ENCODE measurements at places on chromosomes 6 and 20.

DNA sequence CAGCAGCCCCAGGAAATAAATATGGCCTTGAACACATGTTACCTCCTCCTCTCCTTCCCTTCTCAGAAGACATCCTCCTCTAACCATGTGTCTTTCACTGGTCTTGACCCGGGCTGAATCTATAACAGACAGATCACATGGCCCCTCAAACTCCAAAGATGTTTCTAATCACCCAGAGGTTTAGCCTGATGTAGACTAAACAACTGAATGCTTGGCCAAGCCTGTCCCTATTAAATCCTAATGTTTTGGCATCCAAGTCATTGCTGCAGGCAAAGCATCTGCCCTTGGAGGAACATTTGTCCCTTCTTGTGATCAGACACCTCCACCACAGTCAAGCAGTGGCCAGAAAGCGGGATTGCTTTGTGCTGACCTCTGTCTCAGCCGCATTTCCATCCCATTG, 65.5 kb downstream of the ANKRD60 start:
- DNase-seq: no peak

- peak; percentile 40 for DNase-seq
Observed at GRCh38 chr6:163659803-163660202, 245.3 kb downstream of the QKI start.

DNA sequence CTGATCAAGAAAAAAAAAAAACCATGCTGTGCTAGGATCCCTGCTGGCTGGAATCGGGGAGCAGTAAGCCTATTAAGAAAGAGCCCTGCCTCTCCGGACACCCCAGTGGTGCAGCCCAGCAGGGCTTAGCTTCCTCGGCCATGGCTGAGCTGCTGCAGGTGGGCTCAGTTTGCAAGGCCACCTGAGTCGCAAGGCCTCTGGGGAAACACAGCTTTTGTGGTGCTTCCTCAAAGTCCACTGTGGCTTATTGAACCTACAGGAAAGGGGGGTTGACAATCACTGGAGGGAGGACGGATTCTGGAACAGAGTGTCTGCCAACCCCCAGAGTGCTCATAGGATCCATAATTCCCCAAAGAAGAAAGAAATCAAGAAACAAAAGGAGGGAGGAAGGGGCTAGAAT, 240.8 kb downstream of the SMOC2 start:
- DNase-seq: no peak

DNA sequence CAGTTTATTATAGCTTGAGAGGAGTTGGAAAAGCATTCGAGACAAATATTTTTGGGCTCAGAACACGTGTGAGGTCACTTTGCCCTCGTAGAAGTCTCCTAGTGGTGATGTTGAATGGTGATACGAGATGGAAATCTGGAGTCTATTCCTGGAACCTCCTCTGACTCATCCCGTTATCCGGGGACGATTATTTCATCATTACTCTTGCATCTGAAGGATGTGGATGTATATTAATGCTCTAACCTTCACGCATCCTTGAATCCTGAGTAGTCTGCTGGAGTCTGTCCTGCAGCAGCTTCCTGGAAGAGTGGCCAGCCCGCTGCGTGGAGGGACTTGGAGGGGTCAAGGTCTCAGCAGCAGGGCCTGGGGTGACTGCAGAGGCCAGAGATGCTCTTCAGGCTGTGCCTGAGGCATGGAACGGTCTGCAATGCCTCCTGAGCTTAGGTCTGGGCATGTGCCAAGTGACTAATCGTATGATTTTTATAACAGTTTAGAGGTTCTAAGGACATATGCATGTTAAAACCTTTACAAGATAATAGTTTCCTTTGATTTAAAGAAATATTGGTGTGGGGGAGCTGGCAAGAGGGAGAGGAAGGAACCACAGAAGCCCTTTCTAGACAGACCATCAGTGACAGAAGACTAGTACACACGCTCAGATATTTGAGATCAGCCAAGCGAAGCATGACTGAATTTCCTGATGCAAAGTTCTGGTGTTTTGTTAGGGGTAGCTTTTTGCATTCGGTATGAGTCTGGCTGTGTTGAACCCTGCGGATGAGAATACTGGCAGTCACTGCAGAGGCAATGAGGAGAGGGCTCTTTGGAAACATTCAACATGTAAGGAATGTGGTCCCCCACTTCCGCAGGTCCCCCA, 400.2 kb downstream of the QKI start:
- DNase-seq: no peak

- no peak for DNase-seq
Observed at GRCh38 chr20:46954490-46955038, 59.9 kb downstream of the EYA2 start.

GRCh38 chr20:3165473-3166337, 6.0 kb upstream of the FASTKD5 start:
- peak; percentile 68 for DNase-seq

DNA sequence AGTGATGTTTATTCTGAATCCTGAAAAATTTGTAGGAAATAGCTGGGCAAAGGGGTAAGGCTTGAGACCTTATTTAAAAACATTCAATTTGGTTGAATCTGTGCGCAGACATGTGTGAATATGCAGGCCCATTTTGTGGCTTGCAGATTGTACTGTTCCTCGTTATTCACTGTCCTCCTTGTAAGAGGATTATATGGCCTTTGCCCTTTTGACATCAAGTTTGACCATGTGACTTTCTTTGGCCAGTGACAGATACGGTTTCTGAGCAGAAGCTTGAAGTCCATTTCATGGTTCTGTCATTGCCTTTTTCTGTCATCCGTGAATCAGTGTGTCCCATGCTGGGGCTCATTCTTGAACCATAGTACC, 13.4 kb downstream of the AFDN start:
- DNase-seq: no peak

DNA sequence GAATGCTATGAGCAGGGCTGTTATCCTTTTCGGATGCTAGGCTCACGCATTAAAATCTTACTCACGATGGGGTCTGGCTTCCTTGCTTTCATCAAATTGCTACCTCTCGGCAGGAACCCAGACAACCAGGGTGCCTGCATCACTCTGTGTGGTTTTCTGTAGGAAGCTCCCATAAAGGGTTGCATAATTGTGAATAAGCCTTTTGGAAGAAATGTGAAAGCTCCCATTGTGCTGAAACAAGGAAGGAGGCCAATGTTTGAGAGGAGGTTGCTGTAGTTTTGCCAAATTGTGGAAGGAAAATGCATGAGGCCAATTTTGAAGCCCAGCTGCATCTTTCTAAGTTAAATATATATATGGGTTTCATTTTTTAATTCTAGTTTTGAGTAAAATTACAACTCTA, 615.5 kb downstream of the C6orf118 start:
- no peak for DNase-seq

DNA sequence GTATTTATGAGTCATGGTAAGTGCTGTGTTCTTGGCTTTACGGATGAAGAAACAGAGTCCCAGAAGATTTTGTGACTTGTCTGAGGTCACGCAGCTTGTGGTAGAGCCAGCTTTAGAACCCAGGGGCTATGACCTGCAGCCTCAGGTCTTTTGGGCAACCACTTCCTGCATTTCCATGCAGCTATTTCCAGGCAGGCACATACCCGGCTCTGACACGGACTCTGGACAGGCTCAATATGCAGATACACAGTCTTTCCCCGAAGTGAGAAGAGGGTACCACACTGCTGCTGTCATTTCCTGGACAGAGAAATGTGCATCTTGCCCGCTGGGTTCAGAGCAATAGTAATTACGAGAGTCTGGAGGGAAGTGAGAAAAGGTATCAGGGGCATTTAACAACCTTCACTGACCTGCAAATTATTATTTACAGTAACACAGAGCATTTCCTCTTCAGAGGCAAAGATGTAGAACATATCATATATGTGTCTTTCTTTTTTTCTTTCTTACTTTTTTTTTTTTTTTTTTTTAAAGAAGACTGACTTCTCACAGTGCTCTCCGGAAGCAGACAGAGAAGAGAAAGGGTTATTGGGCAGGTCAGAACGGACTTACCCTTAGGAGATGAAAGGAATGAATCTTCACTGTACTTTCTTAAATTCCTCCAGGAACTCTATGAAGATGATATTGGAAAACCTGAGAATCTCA, 185.1 kb downstream of the CLIC5 start:
- peak; percentile 23 for DNase-seq

DNA sequence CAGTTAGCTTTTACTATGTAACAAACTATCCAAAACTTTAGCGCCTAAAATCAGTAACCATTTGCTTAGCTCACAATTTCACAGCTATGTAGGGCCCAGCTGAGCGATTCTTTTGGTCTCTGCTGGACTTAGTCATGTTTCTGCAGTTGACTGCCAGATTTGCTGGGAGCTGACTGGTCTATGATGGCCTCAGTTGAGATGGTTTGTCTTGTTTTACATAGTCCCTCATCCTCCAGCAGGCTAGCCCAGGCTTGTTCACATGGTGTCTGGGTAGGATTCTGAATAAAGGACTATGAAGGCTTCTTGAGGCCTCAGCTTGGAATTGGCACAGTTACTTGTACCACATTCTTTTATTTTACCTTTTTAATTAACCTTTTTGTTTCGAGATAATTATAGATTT, 247.8 kb upstream of the CHD6 start:
- no peak for DNase-seq

DNA sequence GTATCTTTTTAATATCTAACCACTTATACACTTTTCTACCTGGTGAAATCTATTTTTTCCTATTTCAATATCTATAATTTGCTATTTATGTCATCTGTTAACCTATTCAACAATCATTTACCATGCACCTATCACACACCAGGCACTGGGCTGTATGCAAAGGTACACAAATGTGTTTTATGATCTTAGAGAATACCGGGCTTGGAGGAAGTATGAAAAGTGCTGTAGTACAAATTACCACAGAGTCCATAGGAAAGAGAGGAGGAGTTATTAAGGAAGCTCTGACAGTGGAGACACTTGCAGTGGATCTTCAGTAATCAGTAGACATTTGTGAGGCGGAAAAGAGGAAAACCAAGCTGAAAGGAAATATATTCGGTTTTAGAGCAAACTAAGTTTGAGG, 96.0 kb downstream of the HIVEP2 start:
- no peak for DNase-seq

GRCh38 chr6:127969701-127970100, 68.8 kb upstream of the THEMIS start:
- DNase-seq: no peak

DNA sequence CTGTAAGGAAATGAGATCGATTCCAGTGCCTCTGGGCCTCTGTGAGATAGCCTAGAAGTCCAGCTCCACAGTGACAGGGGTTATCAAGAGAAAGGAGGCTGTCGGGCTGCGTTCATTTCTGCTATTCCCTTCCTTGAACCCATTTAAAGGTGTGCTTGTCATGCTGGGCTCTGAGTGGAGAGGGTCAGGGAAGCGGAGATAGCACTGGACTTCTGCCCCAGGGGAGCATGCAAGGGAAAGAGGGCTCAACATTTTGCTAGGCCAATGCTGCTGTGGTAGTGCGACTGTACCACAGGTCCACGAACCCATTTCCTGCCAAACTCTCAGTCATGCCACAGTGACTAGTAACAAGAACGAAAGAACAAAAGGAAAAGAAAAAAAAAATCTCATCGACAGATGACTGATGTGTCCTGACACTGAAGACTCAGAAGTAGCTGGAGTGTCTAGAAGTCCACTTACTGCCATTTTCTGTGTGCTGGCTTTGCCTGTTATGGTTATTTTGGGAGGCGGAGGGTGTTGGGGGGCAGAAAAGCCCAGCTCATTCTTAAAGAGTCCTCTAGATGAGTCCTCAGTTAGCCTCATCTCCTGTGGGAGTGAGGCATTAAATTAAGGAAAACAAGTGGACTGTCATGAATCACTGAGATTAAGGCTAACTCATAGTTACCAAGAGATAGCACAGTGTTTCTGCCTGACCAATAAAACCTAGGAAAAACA, 8.1 kb downstream of the NEDD9 start:
- DNase-seq: no peak

GRCh38 chr20:40866056-40866455, 162.6 kb upstream of the TOP1 start:
- no peak for DNase-seq

GRCh38 chr20:1462834-1463233, 3.8 kb downstream of the NSFL1C start:
- DNase-seq: no peak

- peak; percentile 93 for DNase-seq
Observed at GRCh38 chr20:41340327-41341055, at the start of gene LPIN3. LPIN3 (plus strand) TSS chr20:41340821; CDS start chr20:41345804, 4,983 bp downstream.

- no peak for DNase-seq
Observed at GRCh38 chr6:119218548-119218947, 131.0 kb downstream of the MAN1A1 start.

GRCh38 chr20:22572491-22572890, 11.9 kb downstream of the FOXA2 start:
- no peak for DNase-seq

DNA sequence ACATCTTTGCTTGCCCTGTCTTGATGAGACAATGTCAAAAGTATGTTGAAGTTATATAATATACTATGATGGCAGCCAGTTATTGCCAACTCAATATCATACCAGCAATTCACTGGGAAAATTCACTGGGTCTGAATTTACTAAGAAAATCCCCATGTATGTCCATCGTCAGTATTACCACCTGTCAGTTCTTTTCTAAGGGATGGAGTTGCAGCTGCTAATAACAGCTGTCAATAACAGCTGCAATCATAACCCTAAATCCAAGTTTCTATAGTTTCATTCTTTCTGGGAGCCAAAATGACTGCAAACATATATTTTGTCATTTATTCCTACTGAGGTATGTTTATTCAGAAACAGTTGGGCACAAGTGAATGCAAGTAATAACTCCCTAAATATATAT, 132.6 kb upstream of the RIN2 start:
- DNase-seq: no peak

DNA sequence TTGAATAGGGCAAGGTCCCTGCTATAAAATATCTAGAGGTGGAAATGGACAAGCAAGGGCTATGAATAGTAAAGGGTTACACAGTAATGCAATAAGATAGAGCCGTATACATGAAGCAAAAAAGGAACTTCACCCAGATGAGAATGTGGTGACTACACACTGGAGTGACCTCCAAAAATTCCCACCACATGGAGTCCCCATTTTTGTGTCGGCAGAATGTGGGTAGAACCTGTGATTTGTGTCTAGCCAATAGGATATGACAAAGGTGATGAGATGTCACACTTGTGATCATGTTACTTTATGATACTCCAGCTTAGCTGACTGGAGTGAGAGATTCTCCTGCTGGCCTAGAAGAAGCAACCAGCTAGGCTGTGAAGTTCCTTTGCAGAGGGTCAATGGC, 96.8 kb downstream of the SYNE1 start:
- peak; percentile 60 for DNase-seq

DNA sequence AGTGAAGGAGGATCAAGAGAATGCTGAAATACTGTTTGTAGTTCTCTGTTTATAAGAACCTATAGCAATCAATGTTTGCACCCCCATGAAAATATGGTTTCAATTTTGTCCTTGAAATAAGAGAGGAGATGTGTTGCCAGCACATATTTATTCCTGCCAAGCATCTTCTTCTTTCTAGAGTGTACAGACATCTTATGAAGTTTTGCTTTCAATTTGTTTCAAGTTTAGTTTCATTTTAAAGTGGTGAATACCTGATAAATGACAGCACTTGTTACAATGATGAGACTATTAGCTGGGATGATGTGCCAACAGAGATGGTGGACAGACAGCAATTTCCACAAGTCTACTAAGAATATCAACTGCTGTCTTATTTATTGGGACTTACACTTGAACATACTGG, 39.2 kb upstream of the CENPW start:
- DNase-seq: no peak

GRCh38 chr6:104182811-104183210, 676.9 kb downstream of the HACE1 start:
- no peak for DNase-seq
